ENCODE measurements at places on chromosomes 3 and 15.
A peak's percentile ranks its signal among the peaks of the same experiment; 100 is the strongest.

DNA sequence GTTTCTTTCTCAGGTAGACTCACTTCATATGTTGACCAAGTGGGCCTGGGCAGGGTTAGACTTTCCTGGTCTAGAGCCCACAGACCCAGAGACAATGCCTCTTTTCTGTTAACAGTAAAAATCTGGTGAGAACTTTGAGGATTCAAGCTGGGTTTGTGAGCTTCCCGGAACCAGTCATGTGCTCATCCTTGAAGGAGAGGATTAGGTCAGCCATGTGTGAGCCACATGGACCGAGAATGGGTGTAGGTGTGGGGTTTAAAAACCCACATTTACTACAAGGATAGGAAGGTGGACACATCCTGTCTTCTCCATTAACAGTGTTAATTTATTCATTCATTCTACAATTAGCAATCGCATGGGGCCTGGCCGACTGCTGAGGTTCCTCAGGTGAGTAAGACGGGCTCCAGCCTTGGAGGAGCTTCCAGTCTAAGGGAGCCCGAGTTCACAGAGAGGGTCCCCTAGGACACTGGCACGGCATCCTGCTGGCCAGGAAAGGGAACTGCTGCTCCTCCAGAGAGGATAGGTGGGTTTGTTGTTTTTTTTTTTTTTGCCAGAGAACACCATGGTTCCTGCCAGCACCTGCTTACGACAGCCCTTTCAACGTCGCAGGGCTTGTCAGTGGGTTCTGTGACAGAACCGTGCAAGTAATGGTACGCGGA is 69.0 kb downstream of the SQOR start:
- peaks cover 10% of the 10 kb centered on the region for H3K36me3 ChIP-seq
- peak overlapping the region; percentile 79 for H3K4me3 ChIP-seq
- DNase-seq: no peak
- peaks cover 22% of the 10 kb centered on the region for H3K27me3 ChIP-seq

DNA sequence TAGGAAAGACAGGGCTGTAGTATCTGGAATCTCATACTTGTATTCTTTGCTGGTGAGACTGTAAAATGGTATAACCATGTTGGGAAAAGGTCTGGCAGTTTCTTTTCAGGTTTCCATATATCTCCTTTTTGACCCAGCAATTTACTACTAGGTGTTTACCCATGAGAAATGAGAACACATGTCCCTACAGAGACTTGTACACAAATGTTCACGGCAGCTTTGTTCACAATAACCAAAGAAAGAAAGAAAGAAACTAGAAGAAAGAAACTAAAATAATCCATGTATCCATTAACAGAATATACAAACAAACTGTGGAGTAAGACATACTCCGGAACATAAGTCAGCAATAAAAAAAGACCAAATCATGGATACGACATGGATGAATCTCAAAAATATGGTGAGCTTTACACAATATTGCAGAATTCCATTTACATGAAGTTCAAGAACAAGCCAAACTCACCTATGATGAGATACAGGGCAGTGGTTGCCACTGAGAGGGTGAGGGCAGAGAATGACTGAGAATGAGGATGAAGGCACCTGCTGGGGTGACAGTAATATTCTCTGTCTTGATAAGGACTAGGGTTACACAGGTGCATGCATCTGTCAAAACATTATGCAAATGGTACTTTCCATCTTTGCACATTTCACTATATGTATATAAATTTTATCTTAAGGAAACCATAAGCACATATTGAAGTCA is 2.7 kb downstream of the RFTN1 start:
- H3K36me3 ChIP-seq: peaks cover 7% of the 10 kb centered on the region
- H3K27me3 ChIP-seq: no peaks in the 10 kb centered on the region
- H3K4me3 ChIP-seq: no peak overlapping the region
- H3K27ac ChIP-seq: peak overlapping the region; percentile 99
- peaks cover 81% of the 10 kb centered on the region for H3K4me1 ChIP-seq

DNA sequence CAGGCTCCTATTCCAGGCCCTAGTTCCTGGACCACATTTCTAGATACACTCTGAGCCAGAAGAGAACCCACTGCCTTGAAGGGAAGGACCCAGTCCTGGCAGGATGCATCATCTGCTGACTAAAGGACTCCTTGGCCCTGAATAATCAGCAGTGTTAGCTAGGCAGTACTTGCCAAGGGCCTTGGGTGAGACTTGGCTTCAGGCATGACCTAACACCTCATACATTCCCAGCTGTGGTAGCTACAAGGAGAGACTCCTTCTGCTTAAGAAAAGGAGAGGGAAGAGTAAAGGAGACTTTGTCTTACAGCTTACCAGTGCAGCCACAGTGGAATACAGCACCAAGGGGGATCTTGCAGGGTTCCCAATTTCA is 26.4 kb downstream of the PEAK1 start:
- H3K36me3 ChIP-seq: peaks cover 35% of the 10 kb centered on the region
- no peak for DNase-seq
- no peak overlapping the region for H3K27ac ChIP-seq
- no peak overlapping the region for H3K4me3 ChIP-seq
- H3K4me1 ChIP-seq: peaks cover 42% of the 10 kb centered on the region

GRCh38 chr3:110623571-110623970 is 448.0 kb upstream of the NECTIN3 start:
- DNase-seq: no peak
- H3K4me3 ChIP-seq: no peak overlapping the region
- H3K36me3 ChIP-seq: no peaks in the 10 kb centered on the region
- H3K27ac ChIP-seq: no peak overlapping the region
- H3K27me3 ChIP-seq: no peaks in the 10 kb centered on the region
- H3K4me1 ChIP-seq: peaks cover 11% of the 10 kb centered on the region

DNA sequence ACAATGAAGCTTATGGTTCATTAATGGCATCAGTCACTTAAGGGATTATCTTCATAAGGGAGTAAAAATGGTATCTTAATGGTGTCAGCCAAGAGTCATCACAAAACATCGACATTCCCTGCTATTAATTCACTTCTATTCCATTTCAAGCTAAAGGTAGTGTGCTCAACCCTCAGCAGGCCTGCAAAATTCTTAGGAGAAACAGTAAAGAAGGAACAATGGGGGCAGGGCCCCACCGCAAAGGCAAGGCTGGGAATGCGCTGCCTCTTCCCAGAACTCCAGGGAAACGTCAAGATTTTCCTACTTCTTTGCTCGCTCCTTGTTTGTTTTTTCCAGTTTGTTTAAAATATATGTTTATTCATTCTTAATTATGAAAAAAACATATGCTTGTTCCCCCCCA is 187.3 kb upstream of the TSC22D2 start:
- H3K4me1 ChIP-seq: peaks cover 8% of the 10 kb centered on the region
- DNase-seq: peak; percentile 1
- H3K36me3 ChIP-seq: no peaks in the 10 kb centered on the region
- H3K4me3 ChIP-seq: no peak overlapping the region
- no peak overlapping the region for H3K27ac ChIP-seq

All from naive B cell (primary cell).